GM13976 (cell line): ENCODE measurements at places on chromosomes 11 and 22.

DNA sequence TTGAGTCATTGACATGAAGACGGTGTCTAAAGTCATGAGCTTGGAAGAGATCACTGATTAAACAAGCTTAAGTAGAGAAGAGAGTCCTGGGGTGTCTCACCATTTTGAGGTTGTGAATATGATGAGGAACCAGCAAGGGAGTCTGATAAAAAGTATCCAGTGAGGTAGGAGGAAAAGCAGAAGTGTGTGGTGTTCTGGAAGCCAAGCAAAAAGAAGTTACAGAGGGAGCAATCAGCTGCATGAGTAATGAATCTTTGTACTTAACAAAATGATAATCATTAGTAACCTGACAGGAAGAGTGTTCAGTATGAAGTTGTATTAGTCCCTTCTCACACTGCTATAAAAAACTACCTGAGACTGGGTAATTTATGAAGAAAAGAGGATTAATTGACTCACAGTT, 131.3 kb downstream of the C11orf87 start:
- DNase-seq: no peak

- no peak for DNase-seq
These were observed 78.9 kb downstream of the FLI1 start for GRCh38 chr11:128772814-128773213.

GRCh38 chr11:59172345-59173079, 580 bp downstream of the DTX4 start:
- peak; percentile 76 for DNase-seq

- DNase-seq: no peak
These were observed 24.7 kb downstream of the KCNE3 start for GRCh38 chr11:74442636-74443035.

GRCh38 chr11:93219440-93219839, 21.6 kb upstream of the SLC36A4 start:
- DNase-seq: no peak

DNA sequence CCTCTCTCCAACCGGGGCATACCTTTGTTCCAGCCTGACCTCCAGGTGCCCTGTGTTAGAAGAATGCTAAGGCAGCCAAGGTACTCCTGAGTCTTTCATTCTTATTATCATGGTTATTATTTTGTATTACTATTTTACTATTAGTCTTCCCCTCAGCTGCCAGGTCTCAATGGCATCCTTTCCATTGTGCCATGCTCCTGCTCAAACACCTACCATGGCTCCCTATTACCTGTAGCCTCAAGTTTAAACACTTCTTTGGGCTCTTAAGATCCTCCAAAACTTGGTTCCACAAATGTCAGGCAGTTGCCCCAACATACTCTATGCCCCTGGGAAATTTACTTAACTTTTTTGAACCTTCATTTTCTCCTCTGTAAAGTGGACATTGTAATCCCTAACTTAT, 130.4 kb downstream of the CHST1 start:
- DNase-seq: no peak

- no peak for DNase-seq
These were observed 10.8 kb downstream of the SYT12 start for GRCh38 chr11:67033661-67034166.

DNA sequence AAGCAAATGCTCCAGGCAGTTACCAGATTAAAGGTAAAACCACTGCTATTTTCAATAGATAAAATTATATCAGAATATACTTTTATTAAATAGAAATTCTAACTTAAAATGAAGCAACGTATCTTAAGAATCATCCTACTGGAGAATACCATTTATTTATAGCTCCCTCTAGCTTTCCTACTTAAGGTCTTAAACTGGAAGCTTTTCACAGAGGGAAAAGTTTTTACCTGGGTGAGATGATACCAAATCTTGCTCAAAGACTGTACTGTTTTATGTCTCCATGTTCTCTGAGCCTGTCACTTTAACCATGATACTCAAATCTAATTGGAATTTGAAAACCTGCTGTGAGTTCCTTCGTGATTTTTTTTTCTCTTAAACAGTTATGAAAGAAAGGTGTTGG, 291.8 kb downstream of the AASDHPPT start:
- no peak for DNase-seq

- peak; percentile 10 for DNase-seq
These were observed 66.7 kb downstream of the MYEOV start for GRCh38 chr11:69360606-69361005.

GRCh38 chr11:16611926-16612565, 126.4 kb upstream of the C11orf58 start:
- DNase-seq: peak; percentile 23

DNA sequence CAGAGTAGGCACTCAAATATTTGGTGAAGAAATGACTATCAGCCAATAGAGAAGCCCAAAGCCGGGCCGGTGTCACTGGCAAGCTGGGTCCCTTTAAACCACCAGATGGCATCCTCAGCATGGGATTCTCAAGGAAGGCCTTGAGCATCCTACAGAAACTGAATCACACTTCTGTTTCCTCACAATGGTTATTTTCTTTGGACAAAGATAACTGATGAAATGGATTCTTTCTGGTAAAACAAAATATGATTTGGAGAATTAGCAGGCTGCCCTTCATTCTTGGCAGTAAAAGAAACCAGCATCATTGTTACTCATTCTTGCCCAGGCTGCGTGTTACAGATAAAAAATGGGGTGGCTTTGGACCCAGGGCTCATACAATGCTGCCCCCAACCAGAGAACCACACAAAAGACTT, 30.3 kb upstream of the ASPHD2 start:
- DNase-seq: peak; percentile 57

GRCh38 chr11:2525166-2525861, 80.5 kb downstream of the KCNQ1 start:
- no peak for DNase-seq

- no peak for DNase-seq
These were observed 307.7 kb downstream of the JRKL start for GRCh38 chr11:96697466-96697865.

DNA sequence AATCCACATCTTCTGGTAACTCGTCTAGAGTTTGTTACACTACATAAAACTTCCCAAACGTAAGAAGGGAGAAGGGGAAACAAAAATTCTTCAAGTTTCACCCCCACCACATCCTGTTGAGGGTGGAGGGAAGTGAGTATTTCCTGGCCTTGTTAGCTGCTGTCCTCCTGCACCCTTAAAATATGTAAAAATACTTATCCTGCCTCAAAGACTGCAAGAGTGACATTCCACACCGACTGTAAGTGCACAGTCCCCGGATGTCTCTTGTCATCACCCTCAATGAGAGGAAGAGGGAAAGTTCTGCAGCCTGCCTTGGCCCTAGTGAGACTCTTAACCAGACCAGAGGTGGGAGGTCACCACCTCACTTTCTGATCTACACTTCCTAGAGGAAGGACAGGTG, 3.3 kb downstream of the TMEM121B start:
- DNase-seq: no peak

DNA sequence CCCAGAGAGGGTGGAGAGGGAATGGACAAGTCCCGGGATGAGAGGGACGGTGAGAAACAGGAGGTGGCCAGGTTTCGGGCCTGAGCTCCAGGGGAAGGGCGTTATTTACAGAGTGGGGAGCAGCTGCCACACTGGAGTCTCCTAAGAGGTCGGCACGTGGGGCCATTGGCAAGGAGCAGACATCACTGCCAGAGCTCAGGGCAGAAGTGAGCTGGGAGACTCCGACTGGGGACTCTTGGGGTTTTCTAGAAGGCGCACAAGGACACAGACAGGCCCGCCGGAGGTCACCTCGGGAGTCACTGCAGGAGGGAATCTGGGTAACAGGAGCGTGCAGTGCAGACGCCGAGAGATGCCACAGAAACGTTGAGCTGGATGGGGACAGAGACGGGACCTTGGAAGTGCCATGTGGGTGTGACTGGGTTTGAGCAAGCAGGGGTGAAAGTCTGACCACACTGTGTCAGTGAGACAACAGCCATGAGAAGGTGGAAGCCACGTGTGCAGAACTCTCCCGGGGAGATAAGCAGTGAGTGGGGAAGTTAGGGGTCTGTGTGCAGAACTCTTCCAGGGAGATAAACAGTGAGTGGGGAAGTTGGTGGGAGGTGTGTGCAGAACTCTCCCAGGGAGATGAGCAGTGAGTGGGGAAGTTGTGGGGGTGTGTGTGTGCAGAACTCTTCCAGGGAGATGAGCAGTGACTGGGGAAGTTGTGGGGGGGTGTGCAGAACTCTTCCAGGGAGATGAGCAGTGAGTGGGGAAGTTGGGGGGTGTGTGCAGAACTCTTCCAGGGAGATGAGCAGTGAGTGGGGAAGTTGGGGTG, 187.5 kb downstream of the SHANK2 start:
- no peak for DNase-seq

GRCh38 chr22:48664586-48664985, 1163.1 kb downstream of the BRD1 start:
- DNase-seq: no peak
